Activated naive CD4-positive, alpha-beta T cell (primary cell): ENCODE measurements at places on chromosomes 2 and 18.

DNA sequence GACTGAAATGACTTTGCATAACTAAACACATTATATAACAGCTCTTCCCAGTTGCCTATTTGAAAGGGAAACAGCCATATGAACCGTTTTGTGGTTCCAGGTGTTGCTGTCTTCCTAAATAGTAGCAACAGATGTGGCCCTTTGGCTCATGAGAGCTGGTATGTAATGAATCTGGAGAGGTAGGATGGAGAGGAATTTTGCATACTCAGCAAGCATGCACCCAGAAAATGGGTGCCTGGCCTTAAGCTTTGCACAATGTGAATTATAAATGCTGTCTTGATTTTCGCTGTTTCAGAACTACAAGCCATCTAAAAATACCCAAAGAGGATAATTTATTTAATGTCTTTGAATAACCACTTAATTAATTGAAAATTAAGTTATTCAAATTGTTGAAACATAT lies 15.6 kb upstream of the ERBB4 start:
- no peak for DNase-seq

DNA sequence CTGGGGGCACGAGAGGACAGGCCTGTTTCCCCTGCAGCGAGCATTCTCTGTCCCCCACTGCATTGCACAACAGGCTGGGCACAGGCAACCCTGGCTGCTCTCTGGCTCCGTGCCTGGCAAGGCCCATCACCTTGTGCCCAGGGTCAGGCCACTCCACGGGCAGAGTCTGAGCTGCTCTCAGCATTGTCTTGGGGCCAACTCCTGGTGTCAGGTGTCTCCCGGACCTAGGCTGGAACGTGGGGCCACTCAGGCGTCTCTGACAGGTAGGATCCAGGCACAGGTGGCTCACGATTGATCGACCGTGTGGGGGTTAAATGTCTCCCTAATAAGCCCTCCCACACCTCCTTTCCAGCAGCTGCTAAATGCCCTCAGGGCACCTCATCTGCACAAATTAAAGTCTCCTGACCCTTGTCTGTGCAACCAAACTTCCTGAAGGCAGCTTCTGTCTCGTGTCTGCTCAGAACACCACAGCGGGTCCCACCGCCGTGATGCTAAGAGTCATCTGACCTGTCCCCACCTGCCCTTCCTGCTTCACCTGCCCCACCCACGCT lies 66.6 kb upstream of the GPC1 start:
- DNase-seq: no peak

GRCh38 chr2:229273723-229274338 lies 2.7 kb upstream of the PID1 start:
- no peak for DNase-seq

- no peak for DNase-seq
Measured at GRCh38 chr2:96090196-96090926, 26.0 kb downstream of the ADRA2B start.

- no peak for DNase-seq
Measured at GRCh38 chr2:218155953-218156479, 10.7 kb downstream of the CXCR1 start.

- no peak for DNase-seq
Measured at GRCh38 chr2:209331291-209331844, 92.5 kb upstream of the MAP2 start.

- no peak for DNase-seq
Measured at GRCh38 chr2:111198701-111199100, 78.0 kb downstream of the BCL2L11 start.

DNA sequence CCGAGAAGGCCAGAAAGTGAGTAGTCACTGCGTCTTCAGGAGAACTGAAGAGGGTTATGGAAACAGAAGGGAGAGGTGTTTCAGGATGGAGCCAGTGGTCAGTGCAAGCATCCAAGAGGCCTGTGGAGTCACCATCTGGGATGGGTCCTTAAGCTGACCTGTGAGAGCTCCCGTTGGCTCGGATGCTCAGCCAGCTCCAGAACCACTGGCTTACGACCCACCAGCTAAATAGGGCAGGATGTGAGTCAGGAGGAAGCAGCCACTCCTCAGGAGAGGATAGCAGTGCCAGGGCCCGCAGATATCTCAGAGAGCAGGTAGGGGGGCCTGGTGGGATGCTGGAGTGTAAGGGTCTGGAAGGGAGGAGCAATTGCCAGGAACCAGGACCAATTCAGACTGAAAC lies 63.1 kb upstream of the B3GNT7 start:
- no peak for DNase-seq

DNA sequence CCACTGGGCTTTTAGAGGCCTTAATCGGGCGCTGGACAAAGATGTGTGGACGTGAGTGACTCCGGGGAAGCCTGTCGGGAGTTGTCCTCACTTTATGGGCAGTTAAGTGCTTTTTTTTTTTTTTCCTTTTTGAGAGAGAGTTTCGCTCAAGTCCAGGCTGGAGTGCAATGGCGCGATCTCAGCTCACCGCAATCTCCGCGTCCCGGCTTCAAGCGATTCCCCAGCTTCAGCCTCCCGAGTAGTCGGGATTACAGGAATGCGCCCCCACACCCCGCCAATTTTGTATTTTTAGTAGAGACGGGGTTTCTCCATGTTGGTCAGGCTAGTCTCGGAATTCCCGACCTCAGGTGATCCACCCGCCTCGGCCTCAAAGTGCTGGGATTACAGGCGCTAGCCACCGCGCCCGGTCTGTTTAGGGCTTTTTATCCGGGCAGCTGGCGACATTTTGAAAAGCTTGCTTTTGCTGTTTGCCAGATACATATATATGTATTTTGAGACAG lies 1.5 kb downstream of the MSH6 start:
- DNase-seq: no peak

DNA sequence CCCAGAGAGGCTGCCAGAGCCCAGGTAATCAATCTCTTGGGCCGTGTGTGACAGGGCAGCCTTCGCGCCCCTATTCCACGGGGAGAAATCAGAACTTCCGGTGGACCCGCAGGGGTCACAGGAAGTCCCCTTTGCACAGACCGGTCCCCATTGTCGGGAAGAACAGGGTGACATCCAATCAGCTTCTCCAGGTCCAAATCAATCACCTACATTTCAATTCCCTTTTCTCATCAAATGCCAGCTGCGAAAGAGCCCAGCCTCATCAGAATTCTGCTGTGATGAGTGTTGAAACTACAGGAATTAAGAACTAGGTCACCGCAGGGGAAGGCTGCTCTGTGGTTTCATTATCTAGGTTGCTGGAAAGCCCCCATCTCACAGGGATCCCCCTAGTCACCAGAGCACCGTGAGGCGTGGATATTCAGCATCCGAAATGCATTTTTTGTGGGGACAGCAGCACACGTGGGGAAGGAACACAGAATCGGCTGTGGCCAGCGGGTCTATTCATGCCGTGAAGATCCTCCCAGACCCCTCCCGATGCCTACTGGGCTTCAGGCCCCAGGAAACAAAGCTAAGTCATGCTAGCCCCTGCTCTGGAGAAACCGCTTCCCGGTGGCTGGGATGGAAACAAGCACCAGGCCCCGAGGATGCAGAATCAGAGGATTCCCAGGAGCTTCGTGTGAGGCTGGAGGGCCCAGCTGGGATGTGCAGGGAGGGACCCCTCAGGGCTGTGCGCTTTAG lies 193.7 kb upstream of the ID2 start:
- no peak for DNase-seq

GRCh38 chr2:172147944-172148650 lies 45.4 kb upstream of the DLX2 start:
- DNase-seq: no peak

DNA sequence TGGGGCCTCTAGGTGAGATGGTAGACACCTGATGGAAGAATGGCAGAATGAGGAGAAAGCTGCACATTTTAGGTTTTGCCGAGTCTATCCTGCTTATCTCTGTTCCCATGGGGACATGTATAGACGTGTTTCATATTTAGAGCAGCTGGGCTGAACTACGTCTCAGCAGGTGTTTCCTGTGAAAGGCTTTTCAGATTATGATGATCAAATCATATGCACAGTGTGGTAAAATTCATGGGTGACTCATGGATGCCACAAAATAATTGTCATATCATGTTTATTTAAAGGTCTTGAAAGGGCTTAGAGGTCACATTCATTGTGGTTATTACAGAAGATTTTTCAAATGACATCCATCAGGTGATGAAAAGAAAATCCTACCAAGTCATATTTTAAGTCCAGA lies 90.5 kb downstream of the ICOS start:
- no peak for DNase-seq

GRCh38 chr2:50782543-50782942 lies 249.4 kb downstream of the NRXN1 start:
- DNase-seq: no peak

GRCh38 chr18:50742952-50743351 lies 76.9 kb downstream of the MRO start:
- no peak for DNase-seq

DNA sequence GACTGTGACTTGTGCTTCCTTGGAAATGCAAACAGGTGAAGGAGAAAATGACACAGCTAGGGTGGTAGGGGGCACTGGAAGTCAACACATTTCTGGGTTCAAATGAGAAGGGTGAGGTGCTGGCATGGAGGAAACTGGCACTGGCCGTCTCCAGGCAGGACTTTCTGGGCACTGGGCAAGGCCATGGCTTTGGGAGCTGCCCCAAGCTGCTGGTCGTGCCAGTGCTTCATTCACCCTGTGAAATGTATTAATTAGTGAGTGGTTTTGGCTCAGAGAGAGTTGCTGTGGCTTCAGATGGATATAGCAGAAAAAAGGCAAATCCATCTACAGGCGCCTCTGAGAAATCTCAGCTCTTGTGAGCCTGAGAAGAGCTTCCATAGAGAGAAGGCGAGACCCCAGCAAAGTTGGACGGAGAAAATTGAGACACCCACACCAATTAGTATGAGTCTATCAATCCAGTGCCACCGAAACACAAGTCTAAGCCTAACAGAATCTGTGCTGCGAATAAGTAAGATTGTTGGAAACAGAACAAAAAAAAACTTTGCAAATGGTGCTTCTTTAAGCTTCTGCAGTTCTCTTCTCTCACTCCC lies 202.1 kb upstream of the TNP1 start:
- DNase-seq: no peak

GRCh38 chr2:170847716-170848115 lies 31.0 kb downstream of the GAD1 start:
- DNase-seq: no peak

DNA sequence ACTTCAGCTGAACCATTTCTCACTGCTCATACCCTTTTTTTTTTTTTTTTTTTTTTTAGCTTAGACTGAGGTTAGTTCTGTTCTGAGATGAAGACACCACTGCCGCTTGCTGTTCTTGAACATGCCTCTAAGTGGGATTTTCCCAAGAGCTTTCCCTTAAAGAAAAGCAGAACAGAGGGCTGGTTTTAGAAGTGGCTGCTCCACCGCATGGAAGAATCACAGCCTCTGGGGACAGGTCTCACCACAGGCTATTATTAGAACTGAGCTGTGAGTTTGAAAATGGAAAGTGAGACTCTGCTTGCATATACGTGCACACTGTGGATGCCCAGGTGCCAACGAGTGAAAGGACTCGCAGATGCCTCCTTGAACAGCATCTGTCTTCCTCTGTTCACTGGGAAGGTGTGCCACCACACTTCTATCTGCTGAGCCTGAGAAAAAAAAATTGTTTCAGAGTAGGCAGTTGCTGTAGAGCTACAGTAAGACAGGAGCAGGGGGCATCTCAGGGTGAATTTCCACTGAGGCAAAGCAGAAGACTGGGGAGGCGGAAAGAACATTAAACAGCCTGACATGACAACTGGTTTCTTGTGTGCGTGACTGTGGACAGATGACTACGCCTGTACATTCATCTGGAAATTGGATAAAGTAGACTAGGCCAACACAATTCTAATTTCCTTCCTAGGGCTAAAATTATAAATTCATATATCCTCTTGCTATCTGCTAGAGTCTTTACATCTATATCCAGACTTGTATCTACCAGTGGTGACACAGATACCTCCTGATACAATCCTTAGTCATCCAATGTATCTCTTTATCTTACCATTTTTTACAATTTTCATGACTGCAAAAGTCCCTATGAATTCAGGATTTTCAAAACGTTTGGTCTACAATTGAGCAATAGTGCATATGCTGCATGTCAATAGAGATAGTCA lies 1045.7 kb upstream of the CELF4 start:
- no peak for DNase-seq

GRCh38 chr2:71667256-71668182 lies 214.2 kb downstream of the DYSF start:
- DNase-seq: no peak

- no peak for DNase-seq
Measured at GRCh38 chr2:109339519-109339966, 210.5 kb downstream of the SH3RF3 start.

GRCh38 chr2:136639651-136640050 lies 125.7 kb upstream of the THSD7B start:
- no peak for DNase-seq

- DNase-seq: no peak
Measured at GRCh38 chr2:112920923-112921532, 10.1 kb downstream of the IL37 start.
